ENCODE measurements at places on chromosomes 5 and 9. TPM values are rescaled to one million over a fixed set of nuclear protein-coding genes. Genes with fewer than 3 reads are reported as not detected.
A peak's percentile ranks its signal among the peaks of the same experiment; 100 is the strongest.

- no peak overlapping the region for H3K27ac ChIP-seq
- peak; percentile 10 for DNase-seq
- H3K36me3 ChIP-seq = no peaks in the 10 kb centered on the region
- H3K27me3 ChIP-seq = no peaks in the 10 kb centered on the region
Observed at GRCh38 chr5:139061274-139061673, 136.9 kb downstream of the SIL1 start.

GRCh38 chr5:168580227-168580508 is 1.0 kb upstream of the PANK3 start:
- no peak for DNase-seq
- peaks cover 4% of the 10 kb centered on the region for H3K36me3 ChIP-seq
- peak overlapping the region; percentile 54 for H3K4me3 ChIP-seq
- H3K27ac ChIP-seq = peak overlapping the region; percentile 96
- peaks cover 50% of the 10 kb centered on the region for H3K4me1 ChIP-seq

- no peaks in the 10 kb centered on the region for H3K4me1 ChIP-seq
- no peaks in the 10 kb centered on the region for H3K36me3 ChIP-seq
Observed at GRCh38 chr5:33539212-33539611, 98.4 kb downstream of the TARS1 start.

The TERT gene
- 3.5 TPM for polyA plus RNA-seq

DNA sequence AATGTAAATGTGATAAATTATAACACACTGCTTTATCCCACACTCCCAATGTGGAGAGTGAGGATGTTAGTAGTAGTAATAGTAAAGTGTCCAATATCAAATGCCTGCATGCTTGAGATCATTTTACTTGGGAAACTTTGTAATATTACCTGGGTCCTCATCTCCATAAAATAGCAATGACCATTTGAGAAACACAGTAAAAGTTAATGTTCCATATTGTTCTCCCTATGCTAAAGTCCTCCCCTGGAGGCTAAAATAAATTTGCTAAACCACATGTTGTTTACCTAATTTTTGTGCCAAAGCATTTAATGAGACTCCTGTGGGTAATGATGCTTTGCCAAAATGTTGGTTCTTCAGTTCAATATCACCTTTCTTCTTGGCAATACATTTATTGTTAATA is 291.2 kb downstream of the CDH10 start:
- no peaks in the 10 kb centered on the region for H3K27me3 ChIP-seq
- no peak overlapping the region for H3K4me3 ChIP-seq
- no peaks in the 10 kb centered on the region for H3K36me3 ChIP-seq

All from HepG2 (cell line).